Activated naive CD8-positive, alpha-beta T cell treated with anti-CD3 and anti-CD28 coated beads, Interleukin-2, amount 10 ng/mL, durations not matched to agents 7 days and 5 days (primary cell): ENCODE measurements at places on chromosomes 5 and 9. TPM values are rescaled to one million over a fixed set of nuclear protein-coding genes. Genes with fewer than 3 reads are reported as not detected.

DNA sequence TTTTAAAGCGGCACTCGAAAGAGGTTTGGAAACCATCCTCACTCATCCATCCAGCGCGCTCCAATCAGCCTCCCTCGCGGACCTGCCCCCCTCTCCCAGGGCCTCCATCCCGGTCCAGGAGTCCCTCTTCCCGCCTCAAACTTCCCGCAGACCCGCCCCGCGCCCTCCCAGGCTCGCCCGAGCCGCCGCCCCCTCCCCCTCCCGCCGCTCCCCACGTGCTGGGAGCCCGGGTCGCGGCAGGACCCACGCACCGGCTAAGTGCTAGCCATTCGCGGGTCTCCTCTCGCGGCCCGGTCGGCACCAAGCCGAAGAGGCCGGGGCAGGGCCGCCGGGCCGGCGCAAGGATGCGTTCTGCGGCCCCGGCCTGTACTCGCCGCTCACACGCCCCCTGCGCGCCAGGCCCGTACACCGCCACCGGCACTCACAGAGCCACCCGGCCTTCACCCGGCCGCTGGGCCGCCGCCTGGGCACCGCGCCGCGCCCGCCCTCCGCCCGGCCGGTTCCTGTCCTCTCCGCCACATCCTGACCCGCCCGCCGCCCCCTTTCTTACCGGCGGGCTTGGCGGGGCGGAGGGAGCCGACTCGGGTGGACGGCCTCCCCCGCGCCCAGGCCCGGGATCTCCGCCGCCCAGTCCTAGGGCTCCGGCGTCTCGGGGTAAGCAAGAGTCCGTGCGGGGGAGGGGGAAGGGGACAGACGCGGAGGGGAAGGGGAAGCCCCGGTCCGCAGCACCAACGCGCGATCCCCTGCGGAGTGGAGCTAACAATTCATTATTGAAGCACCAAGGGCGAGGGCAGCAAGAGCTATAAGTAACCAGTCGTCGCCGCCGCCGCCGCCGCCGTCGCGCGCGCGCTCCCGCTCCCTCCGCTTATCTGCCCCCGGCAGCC is 576 bp downstream of the CHD1 start:
- H3K4me1 ChIP-seq: peaks cover 34% of the 10 kb centered on the region
- DNase-seq: no peak
- peak overlapping the region; percentile 99 for H3K4me3 ChIP-seq
- H3K27ac ChIP-seq: peak overlapping the region; percentile 99
- H3K27me3 ChIP-seq: no peaks in the 10 kb centered on the region
- H3K36me3 ChIP-seq: peaks cover 14% of the 10 kb centered on the region

DNA sequence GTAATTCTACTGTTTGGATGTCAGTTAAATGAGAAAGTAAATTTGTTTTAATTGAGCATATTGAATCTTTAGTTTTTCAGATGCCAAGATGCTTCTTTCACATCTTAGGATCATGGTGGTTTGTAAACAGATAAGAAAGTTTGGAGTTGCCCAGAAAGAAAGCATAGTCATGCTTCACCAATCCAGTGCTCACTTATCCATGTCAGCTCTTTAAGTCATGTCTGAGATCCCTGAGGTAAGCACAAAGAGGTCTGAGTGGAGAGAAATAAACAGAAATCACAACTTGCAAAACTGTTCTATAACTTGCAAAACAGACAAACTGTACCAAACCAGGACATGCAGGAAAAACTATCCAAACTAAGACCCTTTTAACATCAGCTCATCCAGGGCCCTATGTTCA is 87.7 kb downstream of the OSTF1 start:
- no peak overlapping the region for H3K27ac ChIP-seq
- H3K27me3 ChIP-seq: no peaks in the 10 kb centered on the region
- no peak overlapping the region for H3K4me3 ChIP-seq
- no peak for DNase-seq
- peaks cover 27% of the 10 kb centered on the region for H3K36me3 ChIP-seq

DNA sequence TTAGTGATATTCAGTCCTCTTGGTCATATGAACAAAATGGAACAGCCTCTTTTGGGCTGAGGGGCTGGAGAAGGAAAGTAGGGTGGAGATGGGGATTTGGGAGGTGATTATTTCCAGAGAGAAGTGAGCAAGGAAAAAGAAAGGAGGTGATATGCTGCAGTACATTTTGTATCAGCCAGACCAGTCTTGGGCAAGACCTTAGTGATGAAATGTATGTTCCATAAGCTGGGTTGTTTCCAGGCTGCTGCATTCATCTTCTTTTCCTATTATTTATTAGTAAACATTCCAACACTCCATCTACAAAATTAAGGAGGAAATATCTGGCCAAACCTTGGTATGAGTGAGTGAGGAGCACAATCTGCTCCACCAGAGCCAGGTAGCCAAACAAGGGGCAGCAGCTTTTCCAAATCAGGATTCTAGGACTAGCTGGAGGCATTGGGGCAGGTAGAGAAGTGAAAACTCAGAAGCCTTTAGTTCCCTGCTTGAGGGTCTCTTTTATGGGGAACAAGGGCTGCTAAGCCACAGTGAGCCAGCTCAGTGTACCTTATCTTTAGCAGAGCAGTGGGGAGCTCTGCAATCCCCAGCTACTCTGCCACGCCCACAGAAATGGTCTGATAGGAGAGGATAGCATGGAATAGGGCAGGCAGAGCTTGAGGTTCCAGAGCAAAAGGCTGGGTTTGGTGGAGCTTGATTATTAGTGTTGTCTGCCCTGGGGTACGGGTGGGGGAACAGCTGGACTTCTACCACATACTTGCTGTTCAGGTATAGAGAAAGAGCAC is 19.5 kb downstream of the RAD1 start:
- no peak overlapping the region for H3K27ac ChIP-seq
- no peaks in the 10 kb centered on the region for H3K27me3 ChIP-seq
- peaks cover 4% of the 10 kb centered on the region for H3K36me3 ChIP-seq
- DNase-seq: no peak

GRCh38 chr9:81680506-81680905 is 8.8 kb downstream of the TLE1 start:
- no peaks in the 10 kb centered on the region for H3K36me3 ChIP-seq
- H3K27ac ChIP-seq: no peak overlapping the region
- peaks cover 12% of the 10 kb centered on the region for H3K27me3 ChIP-seq
- DNase-seq: no peak
- H3K4me3 ChIP-seq: no peak overlapping the region
- H3K4me1 ChIP-seq: peaks cover 8% of the 10 kb centered on the region

- H3K4me3 ChIP-seq: no peak overlapping the region
- H3K36me3 ChIP-seq: no peaks in the 10 kb centered on the region
- H3K27me3 ChIP-seq: no peaks in the 10 kb centered on the region
- DNase-seq: no peak
- H3K27ac ChIP-seq: no peak overlapping the region
These were observed 253.0 kb downstream of the CDH10 start for GRCh38 chr5:24391816-24392215.

DNA sequence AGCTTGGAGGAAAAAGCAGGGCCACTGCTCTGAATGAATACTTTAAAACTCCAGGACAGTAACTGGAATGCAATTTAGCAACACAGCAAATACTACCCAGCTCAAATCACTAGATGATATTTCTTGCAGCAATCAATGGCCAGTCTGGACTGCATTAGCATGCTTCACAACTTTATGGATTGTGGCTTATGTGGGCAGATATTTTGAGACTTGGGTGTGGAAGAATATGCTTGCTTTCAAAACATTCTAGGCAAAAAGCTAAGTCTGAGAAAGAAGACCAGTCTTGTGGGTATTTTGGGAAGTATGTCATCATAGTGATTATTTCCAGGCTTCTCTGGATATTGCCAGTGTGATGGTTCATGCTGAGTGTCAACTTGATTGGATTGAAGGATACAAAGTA is 3.1 kb downstream of the RANBP3L start:
- no peaks in the 10 kb centered on the region for H3K4me1 ChIP-seq
- no peak for DNase-seq
- H3K4me3 ChIP-seq: no peak overlapping the region
- no peaks in the 10 kb centered on the region for H3K36me3 ChIP-seq

GRCh38 chr5:165029099-165029870 is 1523.9 kb downstream of the MAT2B start:
- H3K27ac ChIP-seq: no peak overlapping the region
- no peak overlapping the region for H3K4me3 ChIP-seq
- DNase-seq: no peak
- H3K4me1 ChIP-seq: no peaks in the 10 kb centered on the region

- H3K36me3 ChIP-seq: peaks cover 47% of the 10 kb centered on the region
- no peak for DNase-seq
- H3K4me3 ChIP-seq: no peak overlapping the region
- no peaks in the 10 kb centered on the region for H3K27me3 ChIP-seq
- H3K27ac ChIP-seq: peak overlapping the region; percentile 67
These were observed 47.5 kb downstream of the SLC22A5 start for GRCh38 chr5:132417010-132417439.

DNA sequence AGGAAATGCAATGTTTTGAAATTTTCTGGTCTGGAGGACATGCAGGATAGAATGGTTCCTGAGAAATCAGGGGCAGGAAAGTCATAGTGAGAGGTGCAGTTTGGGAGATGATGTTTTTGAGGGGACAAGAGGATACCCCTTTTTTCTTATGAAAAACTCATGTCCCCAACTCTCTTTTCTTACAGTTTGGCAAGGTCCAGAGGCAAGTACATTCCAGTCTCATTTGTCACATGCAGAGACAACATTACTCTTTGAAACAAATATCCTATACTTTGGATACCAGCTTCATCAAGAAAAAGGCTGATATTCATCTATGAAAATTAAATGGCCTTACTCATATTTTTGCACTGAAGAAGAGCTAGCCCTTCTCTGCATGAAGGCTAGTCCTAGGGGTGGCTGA is 48.2 kb downstream of the EQTN start:
- no peak for DNase-seq
- no peak overlapping the region for H3K4me3 ChIP-seq
- H3K36me3 ChIP-seq: no peaks in the 10 kb centered on the region

GRCh38 chr9:116157436-116158138 is 4.0 kb downstream of the PAPPA start:
- H3K27ac ChIP-seq: no peak overlapping the region
- no peak overlapping the region for H3K4me3 ChIP-seq
- DNase-seq: no peak
- no peaks in the 10 kb centered on the region for H3K36me3 ChIP-seq
- peaks cover 47% of the 10 kb centered on the region for H3K27me3 ChIP-seq

DNA sequence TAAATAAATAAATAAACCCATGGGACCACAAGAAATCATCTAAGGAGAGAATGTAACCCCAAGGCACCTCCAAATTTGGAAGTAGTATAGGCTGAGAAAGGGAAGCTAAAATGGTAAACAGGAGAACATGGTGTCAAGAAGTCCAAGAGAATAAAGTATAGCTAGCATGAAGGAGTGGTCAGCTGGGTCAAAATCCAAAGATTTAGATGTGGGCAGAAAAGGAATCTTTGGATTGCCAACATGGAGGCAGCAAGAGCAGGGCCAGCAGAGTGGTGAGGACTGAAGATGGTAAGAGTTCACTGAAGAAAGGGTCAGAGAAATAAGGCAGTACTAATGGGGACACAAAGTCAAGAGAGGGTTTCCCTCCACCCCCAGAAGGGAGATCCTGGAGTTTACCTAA is 53.0 kb downstream of the TSSK1B start:
- H3K36me3 ChIP-seq: peaks cover 10% of the 10 kb centered on the region
- peaks cover 44% of the 10 kb centered on the region for H3K4me1 ChIP-seq
- DNase-seq: no peak
- H3K27me3 ChIP-seq: peaks cover 36% of the 10 kb centered on the region
- no peak overlapping the region for H3K27ac ChIP-seq
- no peak overlapping the region for H3K4me3 ChIP-seq

- H3K36me3 ChIP-seq: peaks cover 24% of the 10 kb centered on the region
- H3K27me3 ChIP-seq: no peaks in the 10 kb centered on the region
- H3K4me3 ChIP-seq: peak overlapping the region; percentile 23
- H3K4me1 ChIP-seq: peaks cover 23% of the 10 kb centered on the region
- DNase-seq: no peak
These were observed 35.5 kb upstream of the ANXA2R start for GRCh38 chr5:43075319-43076293.

- H3K36me3 ChIP-seq: no peaks in the 10 kb centered on the region
- no peak overlapping the region for H3K27ac ChIP-seq
- H3K4me1 ChIP-seq: no peaks in the 10 kb centered on the region
- no peaks in the 10 kb centered on the region for H3K27me3 ChIP-seq
- DNase-seq: no peak
These were observed 1929.6 kb upstream of the CDH6 start for GRCh38 chr5:29263915-29264351.

- no peaks in the 10 kb centered on the region for H3K36me3 ChIP-seq
- H3K27ac ChIP-seq: no peak overlapping the region
- no peak for DNase-seq
- H3K4me1 ChIP-seq: no peaks in the 10 kb centered on the region
- H3K27me3 ChIP-seq: peaks cover 11% of the 10 kb centered on the region
These were observed 87.3 kb downstream of the YIPF5 start for GRCh38 chr5:144083185-144083584.

DNA sequence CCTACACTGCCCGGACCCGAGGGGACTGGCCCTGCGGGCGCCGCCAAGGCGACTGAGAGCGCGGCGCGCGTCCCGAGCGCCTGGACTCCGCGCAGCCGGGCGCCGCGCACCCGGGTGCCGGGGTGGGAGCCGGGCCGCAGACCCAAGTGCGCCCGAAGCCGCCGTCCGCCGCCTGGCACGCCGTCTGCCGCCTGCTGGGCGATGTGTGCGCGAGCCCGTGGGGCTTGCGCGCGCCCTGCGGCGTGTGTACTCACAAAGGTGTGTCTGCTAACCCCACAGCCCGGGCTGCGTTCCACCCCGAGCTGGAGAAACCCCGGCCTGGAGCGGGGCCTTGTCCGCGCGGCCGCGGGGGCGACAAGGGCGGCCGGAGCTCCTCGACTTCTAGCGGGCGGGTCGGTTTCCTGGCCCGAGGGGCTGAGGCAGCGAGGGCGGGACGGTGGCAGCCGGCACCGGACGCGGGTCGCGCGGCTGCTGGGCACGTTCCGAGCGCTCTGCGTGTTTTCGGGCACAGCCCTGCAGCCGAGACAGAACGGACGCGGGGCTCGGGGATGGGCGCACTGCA is 1.1 kb upstream of the ZSWIM6 start:
- no peak overlapping the region for H3K27ac ChIP-seq
- peak overlapping the region; percentile 90 for H3K4me3 ChIP-seq
- H3K4me1 ChIP-seq: peaks cover 35% of the 10 kb centered on the region

DNA sequence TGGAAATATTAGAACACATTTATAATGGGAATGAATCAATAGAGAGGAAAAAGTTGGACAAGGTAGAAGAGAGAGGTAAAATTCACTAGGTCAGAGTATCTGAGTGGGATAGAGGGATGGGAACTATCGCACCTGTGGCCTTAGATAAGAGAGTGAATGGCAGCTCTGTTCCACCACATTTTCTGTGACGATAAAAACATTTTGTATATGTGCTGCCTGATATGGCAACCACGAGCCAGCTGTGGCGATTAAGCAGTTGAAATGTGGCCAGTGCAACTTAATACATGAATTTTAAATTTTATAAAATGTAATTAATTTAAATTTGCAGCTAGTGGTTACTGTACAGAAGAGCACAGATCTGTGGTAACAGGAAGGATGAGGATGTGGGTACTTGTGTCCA is 46.7 kb downstream of the ZNF354A start:
- no peaks in the 10 kb centered on the region for H3K27me3 ChIP-seq
- no peak for DNase-seq
- no peak overlapping the region for H3K27ac ChIP-seq
- H3K36me3 ChIP-seq: no peaks in the 10 kb centered on the region
- no peaks in the 10 kb centered on the region for H3K4me1 ChIP-seq
- H3K4me3 ChIP-seq: no peak overlapping the region

GRCh38 chr5:176533390-176533789 is 3.8 kb downstream of the RNF44 start:
- H3K27ac ChIP-seq: peak overlapping the region; percentile 99
- H3K36me3 ChIP-seq: peaks cover 23% of the 10 kb centered on the region
- peaks cover 46% of the 10 kb centered on the region for H3K4me1 ChIP-seq
- DNase-seq: no peak
- H3K4me3 ChIP-seq: peak overlapping the region; percentile 100

Gene PCDHB14
- total RNA-seq: 0.06 TPM

Gene MARCHF11
- total RNA-seq: not detected

Gene FAM153A
- total RNA-seq: 41.7 TPM

Gene BNC2
- not detected for total RNA-seq

Gene PROB1
- total RNA-seq: 4.3 TPM

Gene RCL1
- total RNA-seq: 15.1 TPM

Gene IRX4
- not detected for total RNA-seq
